NCI-H2081 (cell line): ENCODE measurements at places on chromosomes 1 and 21.

- no peak for DNase-seq
These were observed 810 bp upstream of the HLX start for GRCh38 chr1:220878191-220879075.

DNA sequence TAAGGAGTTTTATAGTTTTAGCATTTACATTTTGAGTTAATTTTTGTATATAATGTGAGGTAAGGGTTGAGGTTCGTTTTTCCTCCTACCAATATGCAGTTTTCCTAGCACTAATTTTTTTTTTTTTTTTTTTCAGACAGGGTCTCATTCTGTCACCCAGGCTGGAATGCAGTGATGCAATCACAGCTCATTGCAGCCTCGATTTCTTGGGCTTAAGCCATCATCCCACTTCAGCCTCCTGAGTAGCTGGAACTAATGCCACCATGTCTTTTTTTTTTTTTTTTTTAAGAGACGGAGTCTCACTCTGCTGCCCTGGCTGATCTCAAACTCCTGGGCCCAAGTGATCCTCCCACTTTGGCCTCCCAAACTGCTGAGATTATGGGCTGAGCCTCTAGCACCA is 2.5 kb upstream of the UBASH3A start:
- DNase-seq: no peak

DNA sequence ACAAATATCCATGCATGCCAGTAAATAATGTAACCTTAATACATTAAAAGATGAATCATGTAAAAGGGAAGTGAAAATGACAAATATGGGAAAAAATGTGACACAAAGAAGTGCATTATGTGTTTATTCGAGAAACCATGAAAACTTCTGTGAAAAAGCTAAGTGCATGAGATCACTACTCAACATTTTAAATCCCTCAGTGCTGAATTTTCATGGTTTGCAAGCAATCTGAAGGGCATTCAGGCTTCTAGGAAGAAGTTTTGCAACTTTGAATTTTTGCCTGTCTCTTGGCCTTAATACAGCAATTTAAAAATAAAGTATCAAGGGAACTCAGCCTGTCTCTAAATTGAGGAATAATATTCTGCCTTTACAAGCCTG is 78.2 kb downstream of the MAP3K7CL start:
- DNase-seq: no peak

DNA sequence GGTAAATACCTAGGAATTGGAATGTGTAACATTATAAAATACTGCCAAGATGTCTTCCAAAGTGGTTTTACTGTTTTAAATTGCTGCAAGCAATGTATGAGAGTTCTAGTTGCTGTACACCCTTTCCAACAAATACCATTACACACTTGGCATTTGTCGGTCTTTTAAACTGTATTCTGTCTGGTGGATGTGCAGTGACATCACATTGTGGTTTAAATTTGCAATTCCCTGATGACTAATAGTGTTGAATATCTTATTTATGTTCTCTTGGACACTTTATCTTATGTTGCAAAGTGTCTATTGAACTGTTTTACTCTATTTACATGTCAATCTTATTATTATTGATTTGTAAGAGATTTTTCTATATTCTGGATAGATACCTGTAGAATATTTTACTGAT is 561.2 kb upstream of the B3GALT2 start:
- DNase-seq: no peak

DNA sequence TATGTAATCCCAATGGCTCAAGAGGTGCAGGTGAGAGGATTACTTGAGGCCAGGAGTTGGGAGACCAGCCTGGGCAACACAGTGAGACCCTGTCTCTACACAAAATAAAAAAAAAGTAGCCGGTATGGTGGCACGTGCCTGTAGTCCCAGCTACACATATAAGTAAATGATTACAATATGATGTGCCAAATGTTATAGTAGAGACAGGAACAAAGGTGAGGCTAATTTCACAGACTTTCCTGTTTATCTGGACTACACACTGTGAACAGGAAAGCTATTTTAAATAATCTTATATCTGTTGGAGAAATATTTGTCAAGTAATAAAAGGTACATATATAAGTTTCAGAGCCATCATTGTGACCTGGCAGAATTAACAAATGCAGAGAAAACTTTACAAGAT is 77.7 kb downstream of the UROD start:
- no peak for DNase-seq

GRCh38 chr21:41583274-41583790 is 75.4 kb upstream of the TMPRSS2 start:
- DNase-seq: no peak

GRCh38 chr1:227744668-227745067 is 9.4 kb downstream of the SNAP47 start:
- peak; percentile 81 for DNase-seq

DNA sequence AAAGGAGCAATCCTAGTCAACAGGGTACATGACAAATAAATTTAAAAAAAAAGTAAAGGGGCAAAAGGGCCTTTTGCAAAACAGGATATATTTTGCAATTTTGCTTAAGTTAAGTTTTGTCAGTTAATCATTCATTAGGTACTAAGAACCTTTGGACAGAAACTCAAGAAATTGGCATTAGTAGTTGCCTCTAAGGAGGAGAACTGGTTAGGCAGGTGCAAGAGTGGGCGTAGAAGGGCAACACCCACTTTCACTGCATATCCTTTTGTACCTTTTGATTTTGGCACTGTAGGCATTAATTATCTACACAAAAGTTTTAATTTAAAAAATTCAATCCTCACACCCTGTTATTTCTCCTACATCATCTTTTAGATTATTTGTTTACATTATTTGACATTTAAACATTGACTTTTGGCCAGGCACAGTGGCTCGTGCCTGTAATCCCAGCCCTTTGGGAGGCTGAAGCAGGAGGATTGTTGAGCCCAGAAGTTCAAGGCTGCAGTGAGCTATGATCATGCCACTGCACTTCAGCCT is 4.3 kb downstream of the DDAH1 start:
- DNase-seq: no peak

DNA sequence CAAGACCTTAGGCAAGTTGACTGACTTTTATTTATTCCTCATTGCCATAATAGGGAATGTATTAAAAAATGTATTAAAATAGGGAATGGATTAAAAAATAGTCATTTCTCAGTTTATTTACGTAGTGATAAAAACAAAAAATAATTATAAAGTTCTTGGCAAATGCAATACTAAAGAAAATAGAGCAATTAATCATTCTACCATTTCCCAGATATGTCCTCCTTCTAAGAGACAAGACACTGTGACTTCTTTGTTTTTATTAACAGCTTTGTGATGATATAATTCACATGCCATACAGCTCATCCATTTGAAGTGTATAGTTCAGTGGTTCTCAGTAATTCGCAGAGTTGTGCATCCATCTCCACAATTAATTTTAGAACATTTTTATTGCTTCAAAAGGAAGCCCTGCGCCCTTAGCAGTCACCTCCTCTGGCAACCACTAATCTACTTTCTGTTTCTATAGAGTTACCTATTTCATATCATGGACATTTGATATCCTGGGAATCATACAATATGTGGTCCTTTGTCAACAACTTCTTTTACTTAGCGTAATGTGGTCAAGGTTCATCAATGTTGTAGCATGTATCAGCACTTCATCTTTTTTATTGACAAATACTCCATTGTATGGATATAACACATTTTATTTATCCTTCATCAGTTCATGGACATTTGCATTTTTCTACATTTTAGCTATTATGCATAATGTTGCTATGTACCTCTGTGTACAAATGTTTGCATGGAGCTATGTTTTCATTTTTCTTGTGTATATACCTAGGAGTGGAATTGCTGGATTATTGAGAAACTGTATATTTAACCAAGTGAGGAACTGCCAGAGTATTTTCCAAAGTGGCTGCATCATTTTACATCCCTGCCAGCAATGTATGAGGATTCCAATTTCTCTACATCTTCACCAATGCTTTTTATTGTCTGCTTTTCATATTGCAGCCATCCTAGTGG is 5.6 kb downstream of the TBX19 start:
- no peak for DNase-seq

DNA sequence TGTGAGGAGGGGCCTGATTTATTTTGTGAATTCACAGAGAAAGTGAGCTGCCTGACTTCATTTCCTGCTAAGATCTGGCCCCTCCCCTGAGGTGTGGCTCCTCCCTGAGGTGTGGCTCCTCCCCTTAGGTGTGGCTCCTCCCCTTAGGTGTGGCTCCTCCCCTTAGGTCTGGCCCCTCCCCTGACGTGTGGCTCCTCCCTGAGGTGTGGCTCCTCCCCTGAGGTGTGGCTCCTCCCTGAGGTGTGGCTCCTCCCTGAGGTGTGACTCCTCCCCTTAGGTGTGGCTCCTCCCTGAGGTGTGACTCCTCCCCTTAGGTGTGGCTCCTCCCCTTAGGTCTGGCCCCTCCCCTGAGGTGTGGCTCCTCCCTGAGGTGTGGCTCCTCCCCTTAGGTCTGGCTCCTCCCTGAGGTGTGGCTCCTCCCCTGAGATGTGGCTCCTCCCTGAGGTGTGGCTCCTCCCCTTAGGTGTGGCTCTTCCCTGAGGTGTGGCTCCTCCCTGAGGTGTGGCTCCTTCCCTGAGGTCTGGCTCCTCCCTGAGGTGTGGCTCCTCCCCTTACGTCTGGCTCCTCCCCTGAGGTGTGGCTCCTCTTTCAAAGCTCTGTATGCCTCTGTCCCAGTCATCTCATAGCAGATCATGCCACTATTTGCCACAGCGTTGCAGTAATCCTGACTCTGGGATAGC is 26.9 kb upstream of the LRRC3 start:
- peak; percentile 1 for DNase-seq

DNA sequence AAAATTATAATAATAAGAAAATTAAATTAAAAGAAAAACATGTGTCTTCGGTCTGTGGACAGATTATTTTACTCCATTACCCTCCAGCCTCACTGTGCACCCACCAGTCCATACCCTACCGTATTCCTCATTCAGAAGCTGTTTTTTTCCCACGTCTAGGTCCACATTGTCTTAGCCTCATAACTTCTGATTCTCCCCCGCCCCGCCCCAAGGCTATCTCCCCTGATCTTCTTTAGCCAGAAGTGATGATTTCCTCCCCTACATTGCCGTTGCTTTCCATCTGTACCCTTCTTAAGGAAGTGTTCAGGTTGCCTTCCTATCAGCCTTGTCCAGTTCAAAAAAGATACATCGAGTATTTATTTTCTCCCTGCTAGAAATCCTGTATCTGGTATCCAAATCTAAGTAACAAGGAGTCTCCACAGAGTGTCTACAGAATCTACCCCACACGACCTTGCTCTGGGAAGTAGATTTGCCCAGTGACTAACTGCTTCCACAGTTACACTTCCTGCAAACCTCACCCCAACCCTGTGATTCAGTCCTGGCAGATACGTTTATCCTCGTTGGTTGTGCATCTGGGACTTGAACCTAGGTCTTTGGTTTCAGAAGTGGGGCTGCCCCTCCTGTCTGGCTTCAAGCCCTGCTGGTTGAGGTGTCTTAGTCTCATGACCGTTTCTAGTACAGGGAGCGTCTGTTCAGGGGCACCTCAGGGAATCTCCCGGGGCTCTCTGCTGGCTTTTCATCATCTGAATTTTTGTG is 470.2 kb downstream of the CAMTA1 start:
- DNase-seq: no peak

DNA sequence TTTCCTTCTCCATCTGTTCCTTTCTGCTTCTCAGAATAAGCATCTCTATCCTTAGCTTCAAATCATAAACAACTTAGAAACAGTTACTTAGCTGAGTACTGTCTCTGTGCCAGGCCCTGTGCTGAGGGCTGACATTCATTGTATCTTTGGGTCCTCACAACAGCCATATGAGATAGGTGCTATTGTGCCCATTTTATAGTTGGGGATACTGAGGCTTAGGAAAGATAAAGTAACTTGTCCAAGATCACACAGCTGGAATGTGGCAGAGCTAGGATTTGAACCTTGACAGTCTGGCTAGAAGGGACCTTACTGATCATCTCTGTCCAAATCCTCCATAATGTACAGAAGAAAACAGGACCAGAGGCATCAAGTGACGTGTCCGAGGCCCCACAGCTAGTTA is 25.0 kb downstream of the CD247 start:
- DNase-seq: no peak

DNA sequence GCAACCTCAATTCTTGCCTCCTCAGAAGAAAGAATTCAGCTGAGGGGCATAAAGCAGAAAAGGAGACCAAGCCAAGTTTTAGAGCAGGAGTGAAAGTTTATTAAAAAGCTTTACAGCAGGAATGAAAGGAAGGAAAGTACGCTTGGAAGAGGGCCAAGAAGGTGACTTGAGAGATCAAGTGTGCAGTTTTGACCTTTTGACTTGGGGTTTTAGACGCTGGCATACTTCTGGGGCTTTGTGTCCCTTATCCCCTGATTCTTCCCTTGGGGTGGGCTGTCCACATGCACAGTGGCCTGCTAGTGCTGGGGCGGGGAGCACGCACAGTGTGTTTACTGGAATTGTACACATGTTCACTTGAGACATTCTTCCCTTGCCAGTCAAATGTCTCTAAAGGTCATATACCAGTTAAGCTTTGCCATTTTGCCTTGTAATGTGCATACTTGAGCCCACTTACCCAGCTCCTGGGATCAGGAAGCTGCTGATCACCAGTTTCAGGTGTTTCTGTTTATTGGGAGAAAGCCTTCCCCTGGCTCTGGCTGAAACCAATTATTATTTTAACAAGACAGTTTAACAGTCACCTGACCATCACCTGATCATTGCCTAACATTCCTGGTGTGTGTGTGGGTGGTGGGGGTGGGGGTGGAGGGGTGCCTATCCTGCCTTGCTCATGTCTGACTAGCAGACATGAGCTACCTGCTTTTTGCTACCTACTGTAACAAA is 36.2 kb downstream of the UTP25 start:
- no peak for DNase-seq

- no peak for DNase-seq
These were observed 121.1 kb upstream of the ADAR start for GRCh38 chr1:154729031-154729442.

GRCh38 chr1:221939607-221940006 is 197.7 kb upstream of the DUSP10 start:
- peak; percentile 51 for DNase-seq

DNA sequence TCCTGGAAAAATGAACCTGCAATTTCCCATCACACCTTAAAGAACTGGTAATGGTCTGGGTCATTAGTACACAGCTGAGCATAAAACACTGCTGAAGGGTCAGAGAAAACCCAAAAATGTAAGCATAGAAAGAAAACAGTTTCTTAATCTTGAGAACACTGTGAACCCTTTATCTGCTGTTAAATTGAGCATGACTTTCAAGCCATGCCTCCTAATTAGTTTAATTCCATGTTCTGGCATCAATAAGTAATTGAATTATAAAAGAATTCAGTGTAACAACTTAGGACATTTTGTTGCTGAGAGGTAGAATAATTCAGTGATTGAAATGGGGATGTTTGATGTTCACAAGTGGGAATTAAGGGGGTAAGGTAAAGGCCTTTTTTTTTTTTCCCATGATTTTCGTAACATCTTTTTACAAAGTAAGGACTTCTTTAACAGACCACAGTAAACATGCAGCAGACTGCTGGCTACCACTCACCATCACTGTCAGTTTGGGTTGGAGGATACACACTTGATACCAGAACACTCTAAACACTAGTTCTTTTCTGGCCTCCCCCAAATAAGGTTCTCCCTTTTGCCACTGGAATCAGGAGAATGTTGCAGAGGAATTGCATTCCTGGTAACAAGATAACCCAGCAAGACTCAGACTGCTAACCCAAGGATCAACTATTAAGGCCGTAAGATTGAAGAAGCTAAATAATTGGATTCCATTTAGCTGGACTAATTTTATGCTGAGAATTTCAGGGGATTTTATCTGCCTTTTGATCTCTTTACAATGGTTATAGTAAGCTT is 3.0 kb downstream of the RWDD3 start:
- DNase-seq: no peak
